ENCODE measurements at places on chromosomes 6 and 20.

DNA sequence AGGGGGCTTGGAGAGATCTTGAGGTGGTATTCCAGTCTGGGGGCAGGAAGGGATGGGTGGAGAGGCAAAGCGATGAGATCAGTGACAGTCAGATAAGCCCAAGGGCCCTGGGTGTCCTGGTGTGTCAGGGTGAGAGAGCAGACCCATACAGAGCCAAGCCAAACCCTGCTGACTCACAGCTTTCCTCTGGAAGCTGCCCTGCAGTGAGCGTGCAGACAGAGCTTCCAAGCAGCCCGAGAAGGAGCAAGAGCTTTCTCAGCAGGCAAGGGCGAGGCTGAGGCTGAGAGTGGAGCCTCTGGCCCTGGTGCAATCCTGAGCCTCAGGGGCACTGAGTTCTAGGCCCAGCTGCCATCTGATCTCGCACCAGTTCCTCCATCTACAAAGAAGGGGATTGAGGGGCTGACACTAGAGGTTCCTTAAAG is 91.1 kb upstream of the HIVEP1 start:
- no peak for DNase-seq

- no peak for DNase-seq
These were observed 206.6 kb downstream of the DLL1 start for GRCh38 chr6:170084166-170084730.

DNA sequence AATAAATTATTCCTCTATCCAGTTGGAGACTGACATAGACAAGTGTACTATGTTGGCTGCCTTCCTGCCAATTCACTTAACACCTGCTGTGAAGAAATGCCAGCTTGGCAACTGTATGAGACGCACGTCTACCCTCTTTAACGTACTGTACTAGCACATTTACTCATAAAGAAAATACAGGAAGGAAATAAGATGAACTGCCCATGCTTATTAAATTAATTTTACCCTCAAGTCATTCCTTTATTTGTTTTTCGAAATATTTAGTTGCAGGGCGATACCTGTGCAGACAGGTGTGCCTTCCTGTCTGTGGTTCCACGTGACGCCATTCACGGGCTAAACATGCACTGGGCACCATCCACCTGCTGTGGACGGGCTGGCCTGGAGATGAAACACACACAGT is 52.0 kb downstream of the PSMG4 start:
- no peak for DNase-seq

DNA sequence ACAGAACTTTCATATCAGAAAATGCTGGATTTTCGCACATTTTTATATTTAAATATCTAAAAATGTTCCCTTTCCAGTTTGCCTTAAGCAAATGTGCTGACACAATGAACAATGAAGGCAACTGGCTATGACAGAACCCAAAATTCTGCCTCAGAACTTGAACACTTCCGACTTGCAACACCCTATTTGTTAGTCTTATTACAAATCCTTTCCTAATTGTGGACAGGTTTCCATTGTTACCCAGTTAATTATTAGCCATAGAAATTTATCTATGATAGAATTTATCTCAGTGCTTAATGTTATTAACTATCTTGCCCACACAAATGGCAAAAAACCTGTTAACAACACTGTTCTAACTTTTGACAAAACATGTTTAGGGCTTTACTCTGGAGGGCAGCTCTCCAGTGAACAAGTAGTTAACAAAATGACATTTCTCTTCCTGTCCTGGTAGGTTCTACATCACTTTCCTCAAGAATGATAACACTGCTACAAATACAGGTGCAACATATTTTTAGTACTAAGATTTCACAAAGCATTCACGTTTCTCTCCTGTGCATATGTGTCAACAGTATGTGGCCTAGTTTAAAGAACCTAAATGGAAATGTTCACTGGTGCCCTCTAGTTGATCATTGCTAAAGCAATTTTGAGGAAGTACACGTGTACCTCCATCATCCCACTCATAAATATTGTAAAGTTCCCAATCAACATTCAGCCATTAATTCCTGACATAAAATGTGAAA is 58.4 kb downstream of the HIVEP2 start:
- DNase-seq, result no peak

- DNase-seq, result no peak
These were observed 36.4 kb downstream of the HLA-DPB1 start for GRCh38 chr6:33112148-33112547.

- DNase-seq, result no peak
These were observed 12.3 kb downstream of the GHRH start for GRCh38 chr20:37249304-37249703.

- no peak for DNase-seq
These were observed 171.3 kb upstream of the CST7 start for GRCh38 chr20:24777746-24778145.

- DNase-seq, result no peak
These were observed 206.6 kb upstream of the PREP start for GRCh38 chr6:105609375-105609991.

GRCh38 chr20:37172836-37173235 is 6.3 kb upstream of the RPN2 start:
- DNase-seq, result no peak

- no peak for DNase-seq
These were observed 164.3 kb upstream of the TFAP2D start for GRCh38 chr6:50549026-50549425.

DNA sequence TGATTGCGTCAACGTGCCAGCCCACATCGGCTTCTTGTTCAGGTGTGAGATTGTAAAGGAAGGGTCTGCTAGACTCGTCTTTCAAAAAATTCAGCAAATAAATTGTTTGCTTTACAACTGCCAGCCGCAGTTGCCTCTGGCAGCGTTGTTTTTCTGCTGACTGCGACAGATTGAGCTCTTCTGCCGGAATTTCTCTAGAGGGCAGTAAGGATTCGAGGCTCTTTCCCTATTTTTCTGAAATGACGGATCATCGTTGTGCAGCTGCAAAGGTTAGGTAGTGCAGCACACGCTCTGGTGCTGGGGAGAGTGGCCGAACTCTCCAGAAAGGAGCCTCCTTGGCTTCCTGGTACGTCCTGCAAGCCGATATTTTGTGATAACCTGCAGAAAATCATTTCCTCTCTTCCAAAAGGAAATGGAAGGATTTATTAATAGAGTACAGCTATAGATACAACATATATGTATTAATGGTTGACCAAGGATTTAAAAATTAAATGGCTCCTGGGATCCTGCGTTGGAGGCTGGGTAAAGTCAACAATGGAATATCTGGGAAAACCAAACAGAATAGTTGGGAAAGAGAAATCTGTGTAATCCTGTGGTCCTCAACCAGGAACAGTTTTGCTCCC is 121.9 kb upstream of the ZFP64 start:
- no peak for DNase-seq

DNA sequence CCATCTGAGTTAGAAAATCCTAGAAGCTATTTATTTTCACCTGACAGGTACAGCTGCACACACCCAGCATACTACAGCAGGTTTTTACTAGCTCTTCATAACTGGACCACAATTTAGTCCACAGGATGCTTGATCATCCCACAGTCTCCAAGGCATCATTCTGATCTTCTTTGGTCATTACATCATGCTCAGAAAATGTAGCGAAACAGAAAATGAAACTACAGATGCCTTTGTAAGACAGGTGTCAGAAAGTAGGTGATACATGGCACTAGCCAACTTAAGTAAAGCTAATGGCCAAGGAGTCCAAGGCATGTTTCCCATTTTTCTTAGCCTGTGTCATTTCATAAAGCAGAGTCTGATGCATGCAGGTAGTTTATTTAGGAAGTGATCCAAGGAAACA is 102.3 kb downstream of the HTR1B start:
- no peak for DNase-seq
